ENCODE measurements at places on chromosomes 4 and X.

- DNase-seq = peak; percentile 1
These were observed 833.9 kb upstream of the PRKX start for GRCh38 chrX:4547213-4547836.

DNA sequence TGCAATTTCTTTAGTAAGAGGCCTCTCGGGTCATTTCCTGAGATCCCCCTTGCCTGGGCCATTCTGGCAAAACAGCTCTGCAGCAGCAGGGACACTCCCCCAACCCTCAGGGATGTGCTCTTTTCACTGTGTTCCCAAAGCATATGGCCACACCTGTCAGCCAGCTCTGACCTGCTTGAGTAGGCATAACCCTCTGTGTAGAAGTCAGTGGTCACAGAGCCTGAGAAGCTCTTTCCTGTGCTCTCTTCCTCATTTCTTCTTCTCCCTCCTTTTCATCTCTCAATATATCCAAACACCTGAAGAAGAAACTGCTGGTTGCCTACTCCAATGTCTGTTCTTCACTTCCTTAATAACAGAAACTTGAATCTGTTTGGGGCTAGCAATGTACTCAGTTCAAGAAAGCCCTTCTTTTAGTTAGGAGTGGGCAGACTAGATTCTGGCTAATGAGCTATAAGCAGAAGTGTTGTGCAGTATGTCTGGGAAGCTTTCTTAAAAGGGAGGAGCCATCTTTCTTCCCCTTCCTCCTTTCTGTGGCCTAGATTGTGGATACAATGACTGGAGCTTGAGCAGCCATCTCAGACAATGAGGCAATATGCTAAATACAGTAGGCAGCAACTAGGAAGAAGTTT, 73.3 kb downstream of the PRPS1 start:
- DNase-seq = no peak

GRCh38 chrX:39445336-39445735, 644.1 kb downstream of the MID1IP1 start:
- DNase-seq = no peak

DNA sequence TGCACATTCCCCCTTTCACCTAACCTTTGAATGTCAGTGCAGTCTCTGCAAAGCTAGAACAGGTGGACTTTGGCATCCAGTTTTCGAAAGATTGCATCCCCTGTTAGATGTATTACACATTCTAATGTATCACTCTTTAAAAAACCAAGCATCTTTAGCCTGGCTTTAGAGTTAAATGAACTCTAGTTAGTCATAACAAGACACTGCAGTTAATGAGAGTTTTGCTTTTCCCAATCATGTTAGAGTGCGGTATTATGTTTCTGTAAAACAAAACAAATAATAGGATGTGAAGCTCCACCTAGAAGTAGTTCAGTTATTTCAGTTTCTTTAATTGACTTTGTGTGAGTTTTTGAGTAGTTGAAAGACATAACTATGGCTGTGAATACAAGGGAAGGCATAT, 42.2 kb downstream of the PARM1 start:
- no peak for DNase-seq

DNA sequence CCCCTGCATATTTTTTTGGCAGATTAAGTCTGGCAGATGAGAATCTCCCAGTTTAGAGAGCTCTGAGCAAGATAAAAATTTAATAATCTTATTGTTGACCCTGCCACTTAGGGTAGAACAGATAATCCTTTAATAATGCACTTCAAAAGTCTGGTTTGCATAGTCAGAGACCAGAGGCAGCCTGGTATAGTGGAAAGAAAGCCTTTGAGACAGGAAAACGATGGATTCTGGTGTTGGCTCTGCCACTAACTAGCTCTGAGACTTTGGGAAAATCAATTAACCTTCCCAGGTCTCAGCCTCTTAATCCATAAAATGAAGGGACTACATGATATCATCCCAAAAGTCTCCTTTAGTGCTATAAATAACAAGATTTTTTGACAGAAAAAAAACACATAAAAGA, 824.5 kb downstream of the STIM2 start:
- DNase-seq = no peak

DNA sequence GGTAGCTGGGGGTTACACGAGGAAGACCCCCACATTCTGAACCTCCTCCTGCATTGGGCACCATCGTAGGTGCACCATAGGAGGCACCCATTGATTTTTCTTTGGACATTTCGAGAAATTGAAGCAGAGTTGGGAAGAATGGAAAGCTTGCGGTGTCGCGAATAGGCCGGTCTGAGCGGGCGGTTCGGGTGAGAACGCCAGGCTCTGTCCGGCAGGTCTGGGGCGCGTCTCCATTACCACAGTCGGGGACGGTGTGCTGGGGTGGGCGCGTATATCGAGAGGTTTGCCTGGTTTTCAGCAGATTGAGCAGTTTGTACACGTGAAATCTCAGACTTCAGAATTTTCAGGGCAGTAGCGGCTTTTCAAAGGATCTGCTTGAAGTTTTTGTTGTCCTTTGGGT, 560 bp downstream of the PASD1 start:
- DNase-seq = no peak

- no peak for DNase-seq
These were observed 442.7 kb downstream of the RPA4 start for GRCh38 chrX:97326456-97326855.

- DNase-seq = no peak
These were observed 338.7 kb upstream of the GATB start for GRCh38 chr4:152099555-152099954.

DNA sequence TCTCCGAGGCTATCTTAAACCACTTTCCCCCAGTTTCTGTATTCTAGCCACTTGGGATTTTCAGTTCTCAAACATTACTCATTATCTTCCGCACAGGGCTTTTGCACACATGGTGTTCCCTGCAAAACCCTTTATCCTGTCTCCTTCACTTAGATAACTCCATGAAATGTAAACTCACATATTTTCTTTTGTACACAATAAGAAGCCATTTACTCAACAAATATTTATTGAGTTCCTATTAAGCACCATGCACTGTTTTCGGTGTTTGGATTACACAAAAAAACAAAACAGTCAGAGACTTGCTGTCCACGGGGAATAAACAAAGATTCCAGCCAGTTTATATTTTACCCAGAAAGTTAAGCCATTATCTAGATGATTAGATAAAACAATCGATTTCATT, 42.5 kb upstream of the UNC5C start:
- DNase-seq = no peak

DNA sequence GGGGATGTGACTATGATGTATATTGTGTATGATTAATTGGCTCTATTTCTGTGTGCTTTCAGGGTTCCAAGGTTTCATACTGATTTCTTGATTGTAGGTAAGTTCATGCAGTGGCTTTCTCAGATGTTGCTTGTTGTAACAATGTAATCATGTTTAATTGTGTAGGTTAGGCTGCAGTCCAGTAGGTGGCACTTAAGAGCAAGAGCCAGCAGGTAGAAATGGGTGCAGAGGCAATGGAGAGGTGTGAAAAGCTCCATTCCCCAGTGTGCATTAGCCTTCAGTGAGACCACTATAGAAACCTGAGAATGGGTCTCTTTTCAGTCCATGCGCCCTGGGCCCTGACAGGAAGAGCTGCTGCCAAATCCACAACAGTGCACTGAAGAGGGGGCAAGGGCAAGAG, 28.2 kb downstream of the DCAF12L2 start:
- no peak for DNase-seq

DNA sequence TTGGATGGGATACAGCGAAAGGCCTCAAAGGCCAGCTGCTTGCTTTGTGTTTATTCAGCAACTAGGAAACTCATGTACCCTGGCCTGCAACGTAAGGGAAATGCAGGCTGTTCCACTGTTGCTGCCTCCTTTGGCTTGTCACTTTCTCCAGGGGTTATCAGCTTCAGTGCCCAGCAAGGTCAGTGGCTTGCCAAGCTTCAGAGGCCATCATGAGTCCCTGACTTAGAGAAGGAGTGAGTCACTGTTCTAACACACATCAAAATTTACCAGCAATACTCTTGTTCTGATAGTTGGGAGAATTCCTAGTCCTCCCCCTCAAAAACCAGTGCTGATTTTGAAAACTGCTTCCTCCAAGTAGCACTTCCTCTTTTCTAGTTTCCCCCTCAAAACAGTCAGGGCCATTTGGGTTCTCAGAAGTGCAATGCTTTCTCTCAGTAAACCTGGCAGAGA, 250.8 kb downstream of the ARHGAP24 start:
- DNase-seq = no peak

GRCh38 chrX:69100478-69100877, 64.8 kb downstream of the PJA1 start:
- DNase-seq = no peak

- no peak for DNase-seq
These were observed 65.7 kb upstream of the KCNIP4 start for GRCh38 chr4:22014222-22014741.

- DNase-seq = no peak
These were observed 2.4 kb downstream of the TLL1 start for GRCh38 chr4:165875446-165875845.

DNA sequence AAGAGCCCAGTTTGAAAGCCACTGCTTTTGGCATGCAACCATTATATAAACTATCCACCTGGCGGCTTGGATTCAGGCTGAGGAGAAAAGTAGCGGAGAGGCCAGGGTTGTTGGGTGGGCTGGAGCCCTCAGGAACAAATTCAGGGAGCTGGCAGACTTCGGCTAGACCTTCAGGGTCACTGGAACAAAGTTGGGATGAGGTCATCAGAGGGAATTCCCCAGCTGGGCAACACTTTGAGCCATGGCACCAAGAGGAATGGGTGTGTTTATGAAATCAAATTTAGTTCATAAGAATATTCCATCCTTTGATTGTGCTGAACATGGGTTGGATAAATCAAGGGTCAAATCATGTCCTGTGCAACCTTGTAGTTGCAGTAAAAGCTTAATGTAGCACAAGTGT, 22.0 kb downstream of the MTMR1 start:
- no peak for DNase-seq

GRCh38 chrX:110509755-110510532, 151.3 kb downstream of the RTL9 start:
- no peak for DNase-seq

GRCh38 chr4:144223149-144223548, 82.6 kb upstream of the GYPA start:
- no peak for DNase-seq

GRCh38 chrX:37860721-37861120, 13.3 kb upstream of the DYNLT3 start:
- no peak for DNase-seq

DNA sequence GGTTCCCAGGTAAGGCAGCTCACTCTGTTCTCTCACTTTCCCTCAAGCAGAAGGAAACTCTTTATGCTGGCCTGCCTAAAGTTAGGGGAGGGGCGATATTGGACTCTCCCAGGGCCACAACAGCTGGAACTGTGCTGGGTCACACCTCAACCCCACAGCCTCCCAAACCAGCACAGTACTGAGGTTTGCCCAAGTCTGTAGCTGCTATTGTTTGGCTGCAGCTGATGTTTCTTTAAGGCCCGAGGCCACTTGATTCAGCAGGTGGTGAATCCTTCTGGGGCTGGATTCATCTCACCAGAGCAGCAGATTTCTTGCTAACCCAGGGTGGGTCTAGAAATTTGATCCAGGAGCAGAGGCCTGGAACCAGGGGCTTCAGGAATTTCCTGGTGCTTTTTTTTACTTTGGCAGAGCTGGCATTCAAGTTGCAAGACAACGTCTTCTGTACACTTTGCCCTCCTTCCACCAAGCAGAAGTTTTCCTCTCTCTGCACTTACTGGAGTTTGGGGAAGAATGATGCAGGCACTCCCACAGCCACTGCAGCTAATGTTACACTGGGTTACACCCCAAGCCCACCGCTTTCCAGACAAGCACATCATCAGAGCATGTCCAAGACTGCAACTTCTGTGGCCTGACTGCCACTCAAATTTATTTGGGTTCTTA, 544.7 kb upstream of the NDST4 start:
- no peak for DNase-seq

DNA sequence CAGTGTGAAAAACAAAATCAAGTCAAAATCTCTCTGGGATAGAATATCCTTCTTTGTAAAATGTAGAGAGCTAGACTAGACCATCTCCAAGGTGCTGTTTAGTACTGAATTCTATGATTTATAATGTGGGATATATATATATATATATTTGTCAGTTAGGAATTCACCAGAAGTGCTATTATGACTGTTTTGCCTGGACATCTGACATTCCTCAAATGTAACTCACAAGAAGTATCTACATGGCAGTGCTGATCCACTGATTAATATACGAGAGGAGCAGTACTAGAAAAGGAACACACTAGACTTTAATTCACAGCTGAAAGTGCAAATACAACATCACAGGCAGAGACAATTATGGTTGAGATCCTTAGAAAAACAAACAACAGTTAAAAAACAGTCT, 208.9 kb downstream of the GBA3 start:
- no peak for DNase-seq

DNA sequence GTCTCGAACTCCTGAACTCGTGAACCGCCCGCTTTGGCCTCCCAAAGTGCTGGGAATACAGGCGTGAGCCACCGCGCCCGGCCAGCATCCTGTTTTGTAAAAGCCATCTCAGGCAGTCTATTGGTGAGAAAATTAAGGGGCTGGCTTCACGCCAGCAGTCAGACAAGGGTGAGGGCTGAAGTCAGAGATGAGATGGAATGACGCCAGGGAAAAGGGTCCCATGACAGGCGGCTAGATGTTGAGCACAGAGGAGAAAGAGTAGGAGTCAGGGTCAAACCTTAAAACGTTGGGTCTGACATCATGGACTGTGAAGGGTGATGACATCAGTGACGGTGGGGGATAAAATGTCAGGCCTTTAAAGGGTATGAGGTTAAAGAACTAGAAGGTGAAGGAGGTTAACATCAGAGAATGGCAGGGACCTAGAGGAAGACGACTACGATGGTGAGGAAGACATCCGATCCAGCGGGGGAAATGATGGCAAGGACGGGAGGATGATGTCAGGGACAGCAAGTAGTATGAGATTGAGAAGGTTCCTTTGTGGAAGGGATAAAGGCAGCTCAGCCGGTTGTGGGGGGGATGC, 504 bp upstream of the RBM3 start:
- DNase-seq = no peak

GRCh38 chrX:153460826-153461225, 9.6 kb downstream of the HAUS7 start:
- no peak for DNase-seq

DNA sequence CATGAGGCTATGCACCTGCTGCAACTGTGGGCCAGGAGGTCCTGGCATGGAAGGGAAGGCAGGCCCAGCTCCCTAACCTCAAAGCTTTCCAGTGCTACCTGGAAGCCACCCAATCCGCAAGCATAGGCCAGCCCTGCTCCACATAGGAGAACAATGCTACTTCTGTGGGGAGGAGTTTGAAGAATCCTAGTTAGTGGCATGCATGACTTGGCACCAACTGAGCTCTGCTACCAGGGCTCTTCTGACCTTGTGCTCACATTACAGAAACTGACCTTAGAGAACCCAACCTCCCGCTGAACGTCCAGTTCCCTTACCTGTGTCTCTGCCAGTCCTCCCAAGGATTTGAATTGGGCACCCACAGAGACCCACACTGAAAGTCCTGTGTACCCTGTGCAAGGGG, 58.8 kb downstream of the USP46 start:
- no peak for DNase-seq

- no peak for DNase-seq
These were observed 66.6 kb downstream of the SNX25 start for GRCh38 chr4:185276036-185276435.

Data from cerebellar nuclear complex (tissue), 1 donor.